ENCODE measurements at places on chromosomes 16 and 17.

DNA sequence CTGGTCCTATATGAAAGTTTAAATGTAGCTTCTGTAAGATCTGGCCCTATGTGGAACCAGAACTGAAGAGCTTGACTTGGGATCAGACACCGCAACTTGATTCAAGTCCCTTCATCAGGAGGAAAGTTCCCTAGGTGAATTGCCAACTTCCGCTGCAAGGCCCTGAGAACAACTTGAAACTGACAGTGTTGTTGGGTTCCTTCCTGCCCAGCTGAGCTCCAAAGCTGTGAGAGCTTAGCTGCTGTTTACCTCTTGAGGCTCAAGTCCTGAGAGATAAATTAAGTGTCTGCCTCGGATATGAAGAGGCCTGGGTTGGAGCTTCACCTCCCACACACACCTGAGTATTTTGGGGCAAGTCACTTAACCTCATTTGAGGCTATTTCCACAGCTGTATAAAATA lies 44.7 kb downstream of the REXO5 start:
- DNase-seq = no peak

DNA sequence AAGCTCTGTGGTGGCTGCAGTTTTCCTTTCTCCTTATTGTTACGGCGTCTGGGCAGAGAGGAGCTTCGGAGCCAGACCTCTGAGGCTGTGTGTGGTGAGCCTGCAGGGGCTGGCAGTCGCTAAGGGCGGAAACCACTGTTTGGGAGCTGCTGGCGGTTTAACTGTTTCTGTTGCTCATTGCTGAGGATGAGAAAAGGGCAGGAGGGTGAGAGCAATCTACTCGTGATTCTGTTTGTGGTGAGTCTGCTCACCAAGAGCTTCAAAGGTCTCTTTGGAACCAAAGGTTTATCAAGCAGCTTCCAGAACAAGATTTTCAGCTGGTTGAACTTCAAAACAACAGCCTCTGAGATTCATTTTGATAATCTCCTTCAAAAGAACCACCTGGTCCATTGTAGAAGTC lies 143.9 kb downstream of the ANKFN1 start:
- DNase-seq = peak; percentile 57

- DNase-seq = peak; percentile 89
Measured at GRCh38 chr17:66420961-66421371, 118.6 kb downstream of the PRKCA start.

DNA sequence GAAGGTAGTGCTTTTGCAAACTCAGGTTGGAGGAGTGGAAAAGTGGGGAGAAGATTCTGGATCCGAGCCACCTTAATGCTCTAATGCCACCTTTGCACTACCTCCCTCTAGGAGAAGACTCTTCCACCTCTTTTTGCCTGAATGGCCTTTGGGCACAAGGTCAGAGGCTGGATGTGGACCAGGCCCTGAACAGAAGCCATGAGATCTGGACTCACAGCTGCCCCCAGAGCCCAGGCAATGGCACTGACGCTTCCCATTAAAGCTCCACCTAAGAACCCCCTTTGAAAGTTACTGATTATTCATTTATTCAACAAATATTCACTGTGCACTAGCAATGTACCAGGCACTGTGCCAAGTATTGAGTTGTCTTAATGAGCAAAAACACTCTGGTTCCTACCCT lies 3.2 kb downstream of the SHBG start:
- no peak for DNase-seq

DNA sequence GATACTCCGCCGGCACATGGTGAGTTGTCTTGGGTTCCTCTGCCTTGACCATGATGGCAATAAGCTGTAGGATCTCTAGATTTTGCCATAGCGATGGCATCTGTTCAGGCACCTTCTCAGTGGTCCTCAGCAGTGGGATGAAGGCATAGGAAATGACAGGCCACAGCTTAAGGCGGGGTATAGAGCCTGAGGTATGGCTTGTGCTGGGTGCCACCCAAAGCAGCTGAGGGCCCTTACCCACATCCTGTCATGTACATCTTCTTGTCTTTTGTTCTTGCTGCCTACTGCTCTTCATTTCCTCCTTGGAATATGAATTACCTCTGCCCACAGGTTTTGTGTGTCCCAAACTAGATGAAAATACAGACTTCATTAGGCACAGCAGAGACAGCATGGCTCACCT lies 29.5 kb downstream of the KAT7 start:
- DNase-seq = no peak

DNA sequence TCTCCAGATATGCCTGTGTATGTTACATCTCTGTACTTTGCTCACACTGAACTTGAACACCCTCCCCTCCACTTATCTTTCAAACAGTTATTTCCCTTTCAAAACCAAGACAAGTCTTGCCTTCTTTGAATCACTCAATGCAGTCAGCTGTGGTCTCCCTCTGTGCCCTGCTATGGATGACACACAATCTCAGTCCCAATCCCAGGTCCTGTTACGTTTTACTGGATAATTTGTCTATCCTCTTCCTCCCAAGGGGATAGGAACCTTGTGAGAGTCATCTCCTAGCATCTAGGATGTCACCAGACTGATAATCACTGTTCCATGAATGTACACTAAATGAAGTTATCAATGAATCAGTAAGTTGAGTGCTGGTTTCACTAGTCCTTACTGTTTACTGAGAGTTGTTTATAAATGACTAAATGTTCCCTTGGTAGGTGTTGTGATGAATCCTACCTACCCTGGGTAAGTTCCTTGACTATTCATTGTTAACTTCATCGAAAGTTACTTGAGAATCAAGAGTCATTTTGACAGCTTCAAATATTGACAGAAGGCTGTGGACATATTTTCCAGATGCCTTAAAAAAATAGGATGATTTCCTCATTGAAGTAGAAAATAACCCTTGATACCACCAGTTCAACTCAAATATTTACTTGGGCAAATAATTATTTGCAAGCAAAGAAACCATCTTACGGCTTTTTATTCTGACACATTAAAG lies 244.9 kb downstream of the PRKCA start:
- no peak for DNase-seq

- DNase-seq = no peak
Measured at GRCh38 chr16:29760567-29761279, 14.9 kb upstream of the C16orf54 start.

GRCh38 chr16:50819706-50820105 lies 77.8 kb downstream of the CYLD start:
- DNase-seq = no peak

- no peak for DNase-seq
Measured at GRCh38 chr17:78991906-78992532, 12.3 kb upstream of the LGALS3BP start.

GRCh38 chr16:76490036-76490639 lies 212.9 kb downstream of the CNTNAP4 start:
- DNase-seq = no peak

GRCh38 chr16:68072038-68072695 lies 13.0 kb upstream of the NFATC3 start:
- peak; percentile 31 for DNase-seq

GRCh38 chr17:6753006-6753445 lies 2.8 kb upstream of the XAF1 start:
- peak; percentile 94 for DNase-seq

All from fibroblast of lung (primary cell).